Activated CD8-positive, alpha-beta memory T cell treated with anti-CD3 and anti-CD28 coated beads, Interleukin-2, amount 50 U/mL, for 4 hours (primary cell): ENCODE measurements at places on chromosomes 16 and 17.

- DNase-seq = no peak
Observed at GRCh38 chr16:78375055-78375679, 275.7 kb downstream of the WWOX start.

- no peak for DNase-seq
Observed at GRCh38 chr16:65965628-65966027, 400.9 kb upstream of the CDH5 start.

GRCh38 chr17:72977771-72978417 lies 114.6 kb downstream of the SLC39A11 start:
- DNase-seq = no peak

DNA sequence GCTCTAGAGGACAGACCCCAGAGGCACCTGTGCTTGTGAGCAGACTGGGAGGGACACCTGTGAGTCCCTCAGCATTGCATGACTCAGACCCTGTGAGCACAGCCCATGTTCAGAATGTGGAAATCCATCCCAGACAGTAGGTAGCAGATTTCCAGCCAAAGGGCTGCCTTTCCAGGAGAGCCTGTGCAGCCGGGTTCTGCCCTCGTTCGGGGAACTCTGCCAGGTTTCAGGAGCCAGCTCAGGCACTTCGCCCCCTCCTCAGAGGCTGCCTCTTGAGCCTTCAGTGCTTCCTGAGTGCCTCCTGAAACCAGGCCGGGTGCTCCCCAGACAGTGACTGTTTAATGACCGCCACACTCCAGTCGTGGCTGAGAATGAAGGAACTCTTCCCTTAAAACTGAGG lies 23.3 kb upstream of the SDR42E2 start:
- no peak for DNase-seq

DNA sequence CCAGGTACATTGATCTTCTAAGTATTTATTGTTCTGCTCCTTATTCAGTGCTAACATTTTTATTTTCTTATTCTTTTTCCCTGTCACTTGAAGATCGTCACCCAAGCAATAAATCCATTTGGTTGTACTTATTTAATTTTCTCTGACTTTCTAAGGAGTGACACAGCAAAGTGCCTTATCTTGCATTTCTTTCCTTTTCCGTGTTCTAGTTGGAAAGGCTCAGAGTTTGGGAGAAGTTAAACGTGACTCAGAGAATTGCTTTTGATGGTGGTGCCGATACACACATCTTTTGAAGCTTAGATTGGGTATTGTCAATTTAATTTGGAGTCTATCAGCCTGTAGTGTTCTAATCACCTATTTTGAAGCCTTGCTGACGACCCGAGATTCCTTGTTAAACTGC lies 72.0 kb downstream of the PITPNC1 start:
- no peak for DNase-seq

DNA sequence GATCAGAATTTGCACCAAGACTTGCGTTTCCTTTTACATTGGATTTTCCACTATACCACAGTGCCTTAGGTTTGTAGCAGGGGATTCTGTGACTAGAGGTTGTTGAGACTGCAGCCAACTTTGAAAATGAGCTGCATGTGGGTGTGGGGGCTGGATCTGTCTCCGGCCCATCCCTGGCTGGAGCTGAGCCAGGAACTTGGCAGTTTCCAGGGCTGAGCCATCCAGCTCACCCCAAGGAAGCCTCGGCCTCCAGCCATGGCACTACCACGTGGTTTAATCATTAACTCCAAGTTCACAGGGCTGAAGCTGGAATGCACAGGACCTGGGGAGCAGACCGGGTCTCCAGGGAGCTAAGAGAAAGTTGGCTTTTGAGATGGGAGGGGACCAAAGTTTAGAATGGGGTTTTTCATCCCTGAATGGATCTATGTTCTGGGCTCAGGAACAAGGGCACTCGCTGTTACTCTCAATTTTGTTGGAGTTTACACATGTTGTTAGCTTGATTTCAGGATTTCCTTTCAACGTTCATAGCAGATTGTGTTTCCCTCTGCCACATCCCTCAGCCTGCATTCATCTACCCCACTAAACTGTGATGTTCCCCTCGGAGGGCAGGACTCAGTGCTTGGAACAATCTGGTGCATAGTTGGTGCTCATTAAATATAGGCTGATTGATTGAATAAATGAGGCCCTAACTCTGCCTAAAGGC lies 42.3 kb upstream of the HNF1B start:
- no peak for DNase-seq

GRCh38 chr16:72977127-72977526 lies 70.8 kb downstream of the ZFHX3 start:
- DNase-seq = no peak

GRCh38 chr16:9599415-9600120 lies 508.1 kb downstream of the HAPSTR1 start:
- DNase-seq = no peak

DNA sequence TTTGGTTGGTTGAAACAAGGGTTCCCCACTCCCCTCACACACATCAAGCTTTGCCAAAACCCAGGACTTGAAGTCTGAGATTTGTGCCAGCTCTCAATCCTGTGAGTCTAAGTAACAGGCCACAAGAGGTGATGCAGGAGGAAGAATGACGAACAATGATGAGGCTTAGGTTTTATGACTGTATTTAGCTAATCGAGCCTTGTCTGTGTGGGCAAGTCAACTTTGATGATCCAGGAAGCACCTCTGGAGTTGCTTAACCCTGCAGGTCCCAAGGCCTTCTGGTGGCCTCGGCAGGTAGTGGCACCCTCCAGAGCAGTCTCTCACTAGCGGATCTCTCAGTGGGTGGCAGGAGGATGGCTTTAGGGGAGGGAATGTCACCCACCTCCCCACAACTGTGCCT lies 28.7 kb downstream of the CDK5RAP3 start:
- DNase-seq = no peak

DNA sequence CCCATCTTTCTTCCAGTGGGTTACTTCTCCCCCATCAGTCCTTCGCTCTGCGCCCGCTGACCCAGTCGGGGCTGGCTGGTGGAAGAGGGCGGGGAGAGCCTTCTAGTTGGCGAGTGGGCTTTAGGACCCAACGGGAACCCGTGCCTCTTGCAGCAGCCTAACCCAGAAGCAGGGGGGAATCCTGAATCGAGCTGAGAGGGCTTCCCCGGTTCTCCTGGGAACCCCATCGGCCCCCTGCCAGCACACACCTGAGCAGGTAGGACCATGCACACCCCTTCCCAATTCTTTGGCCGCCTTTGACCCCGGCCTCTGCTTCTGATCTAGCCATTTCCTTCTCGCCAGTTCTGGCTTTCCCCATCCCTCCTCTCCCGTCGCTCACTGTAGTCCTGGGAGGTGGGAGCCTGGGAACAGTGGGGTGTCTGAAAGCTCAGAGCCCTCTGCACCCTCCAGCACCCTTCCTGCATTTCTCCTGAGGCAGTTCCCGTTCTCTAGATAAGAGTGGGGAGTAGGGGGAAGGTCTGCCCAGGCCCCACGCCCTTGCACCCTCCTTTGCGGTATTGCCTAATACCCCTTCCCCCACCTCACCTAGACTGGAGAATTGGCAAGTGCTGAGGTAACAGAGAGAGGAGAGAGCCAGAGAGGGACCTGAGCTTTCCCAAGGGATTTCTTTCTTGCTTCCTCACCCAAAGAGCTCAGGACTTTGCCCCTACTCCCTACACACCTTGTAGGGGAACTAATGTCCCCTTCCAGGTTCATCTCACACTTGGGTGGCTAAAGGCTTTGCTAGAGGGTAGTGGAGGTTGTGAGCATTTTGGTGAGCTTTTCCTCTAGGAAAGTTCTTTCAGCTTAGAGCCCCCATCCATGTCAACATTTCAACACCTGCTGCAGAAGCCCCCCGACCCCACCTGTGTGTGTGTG lies at the start of gene RARA:
Gene RARA, plus strand, starts transcription at position 150 of the 918 bp plus-strand sequence. CDS start 22,039 bp downstream, outside the sequence.
- peak; percentile 49 for DNase-seq

- DNase-seq = no peak
Observed at GRCh38 chr17:34226744-34227034, 28.4 kb upstream of the CCL2 start.

DNA sequence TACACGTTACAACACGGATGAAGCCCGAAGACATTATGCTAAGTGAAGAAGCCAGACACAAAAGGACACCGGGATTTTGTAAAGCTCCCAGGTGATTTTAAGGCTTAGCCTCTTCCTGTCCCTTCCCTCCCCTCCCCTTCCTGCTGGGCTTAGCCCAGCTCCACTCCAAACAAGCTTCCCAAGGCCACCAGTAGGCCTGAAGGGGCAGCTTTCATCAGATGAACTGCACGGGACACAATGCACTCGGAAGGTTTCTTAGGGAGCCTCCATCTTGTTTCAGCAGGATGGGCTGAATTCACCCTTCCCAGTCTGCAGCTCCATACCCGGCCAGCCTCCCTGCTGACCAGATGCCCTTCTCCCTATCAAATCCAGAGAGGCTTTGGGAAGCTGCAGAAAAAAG lies 10.4 kb downstream of the MEFV start:
- no peak for DNase-seq

DNA sequence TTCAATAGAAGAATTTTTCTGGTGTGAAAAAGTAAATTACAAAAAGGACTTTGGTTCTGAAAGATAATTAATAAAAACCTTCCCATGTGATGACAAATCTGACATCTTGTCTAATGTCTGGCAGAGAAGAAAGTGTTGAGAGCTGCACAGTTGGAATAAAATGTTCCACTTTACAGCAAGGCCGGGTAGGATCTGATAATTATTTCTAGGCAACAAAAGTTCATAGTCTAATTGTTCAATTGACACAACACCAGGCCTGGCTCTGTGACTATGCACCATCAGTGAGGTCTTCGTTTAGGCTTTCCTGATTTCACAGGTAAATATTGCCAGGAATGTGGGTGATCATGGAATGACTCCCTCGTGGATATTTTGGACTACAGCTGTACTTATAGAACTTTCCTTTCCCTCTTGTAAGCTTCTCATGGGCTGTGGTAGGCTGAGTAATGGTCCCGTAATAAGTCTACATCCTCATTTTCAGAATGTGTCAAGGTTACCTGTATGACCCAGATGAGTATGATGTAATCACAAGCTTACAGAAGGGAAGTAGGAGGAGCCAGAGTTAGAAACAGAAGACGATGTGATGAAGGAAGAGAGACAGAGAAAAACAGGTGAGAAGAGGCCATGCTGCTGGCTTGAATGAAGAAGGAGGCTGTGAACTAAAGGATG lies 217.0 kb downstream of the CDH13 start:
- no peak for DNase-seq
